Activated T-cell treated with anti-CD3 and anti-CD28 coated beads, Interleukin-2, amount 50 U/mL, for 72 hours (primary cell): ENCODE measurements at places on chromosomes 6 and 20. TPM values are rescaled to one million over a fixed set of nuclear protein-coding genes. Genes with fewer than 3 reads are reported as not detected.
A peak's percentile ranks its signal among the peaks of the same experiment; 100 is the strongest.

GRCh38 chr6:44456070-44456965 lies 68.8 kb downstream of the CDC5L start:
- H3K27ac ChIP-seq = no peak overlapping the region
- H3K4me1 ChIP-seq = peaks cover 8% of the 10 kb centered on the region
- no peak overlapping the region for H3K4me3 ChIP-seq
- peak; percentile 46 for DNase-seq
- H3K27me3 ChIP-seq = no peaks in the 10 kb centered on the region

DNA sequence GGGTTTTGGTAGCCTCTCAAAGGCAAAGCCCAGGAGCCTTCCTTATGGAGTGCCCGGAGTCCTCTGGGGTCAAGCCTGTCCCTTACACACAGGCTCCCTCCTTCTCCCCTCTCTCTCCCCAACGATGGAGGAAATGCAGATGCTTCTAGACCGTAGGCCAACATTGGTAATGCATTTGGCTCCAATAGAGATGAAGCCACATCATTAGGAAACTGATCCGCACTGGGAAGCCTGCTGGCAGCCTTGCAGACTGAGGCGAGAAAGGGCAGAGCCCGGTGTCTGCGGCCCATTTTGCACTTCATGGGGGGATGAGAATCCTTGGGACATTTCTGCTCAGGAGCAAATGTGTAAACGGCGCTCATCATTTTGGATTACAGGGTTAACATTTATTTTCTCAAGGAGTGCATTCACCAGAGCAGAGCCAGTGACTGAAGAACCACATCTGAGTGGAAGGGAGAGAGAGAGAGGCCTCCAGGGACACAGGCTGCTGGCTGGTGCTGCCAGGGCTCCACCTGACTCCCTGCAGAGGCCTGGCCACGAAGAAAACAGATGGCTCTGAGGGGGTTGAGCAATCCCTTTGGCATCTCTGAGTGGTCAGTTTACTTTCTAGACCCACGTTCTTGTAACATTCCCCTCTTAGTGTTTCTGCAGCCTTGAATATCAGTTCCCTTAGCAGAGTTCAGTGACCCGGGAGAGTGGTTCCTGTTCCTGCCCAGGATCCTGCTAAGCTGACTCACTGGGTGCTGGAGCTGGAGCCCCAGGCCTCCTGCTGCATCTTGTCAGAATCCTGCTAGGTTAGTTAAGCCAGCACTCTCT lies 4.4 kb upstream of the CST3 start:
- H3K27me3 ChIP-seq = peaks cover 16% of the 10 kb centered on the region
- H3K4me1 ChIP-seq = peaks cover 5% of the 10 kb centered on the region
- H3K36me3 ChIP-seq = no peaks in the 10 kb centered on the region
- H3K4me3 ChIP-seq = no peak overlapping the region

DNA sequence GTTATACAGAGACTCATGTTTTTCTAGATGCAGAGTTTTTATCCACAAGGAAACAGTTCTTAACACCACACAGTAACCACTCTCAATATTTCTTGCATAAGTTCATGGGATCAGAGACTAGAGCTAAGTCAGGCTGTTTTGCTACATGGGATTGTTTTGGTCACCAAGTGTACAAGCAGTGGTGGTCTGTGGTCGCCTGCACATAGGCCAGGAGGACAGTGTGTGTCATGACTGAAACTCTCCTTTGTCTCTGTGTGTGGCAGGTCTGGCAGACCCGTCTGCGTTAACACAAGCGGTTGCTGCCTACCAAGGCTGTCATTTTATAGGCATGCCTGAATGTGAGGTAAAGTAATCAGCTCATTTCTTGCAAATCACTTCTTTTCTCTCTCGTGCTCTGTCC lies 18.9 kb downstream of the WRNIP1 start:
- H3K27ac ChIP-seq = no peak overlapping the region
- no peak overlapping the region for H3K4me3 ChIP-seq
- H3K4me1 ChIP-seq = peaks cover 5% of the 10 kb centered on the region
- H3K27me3 ChIP-seq = no peaks in the 10 kb centered on the region
- no peak for DNase-seq

DNA sequence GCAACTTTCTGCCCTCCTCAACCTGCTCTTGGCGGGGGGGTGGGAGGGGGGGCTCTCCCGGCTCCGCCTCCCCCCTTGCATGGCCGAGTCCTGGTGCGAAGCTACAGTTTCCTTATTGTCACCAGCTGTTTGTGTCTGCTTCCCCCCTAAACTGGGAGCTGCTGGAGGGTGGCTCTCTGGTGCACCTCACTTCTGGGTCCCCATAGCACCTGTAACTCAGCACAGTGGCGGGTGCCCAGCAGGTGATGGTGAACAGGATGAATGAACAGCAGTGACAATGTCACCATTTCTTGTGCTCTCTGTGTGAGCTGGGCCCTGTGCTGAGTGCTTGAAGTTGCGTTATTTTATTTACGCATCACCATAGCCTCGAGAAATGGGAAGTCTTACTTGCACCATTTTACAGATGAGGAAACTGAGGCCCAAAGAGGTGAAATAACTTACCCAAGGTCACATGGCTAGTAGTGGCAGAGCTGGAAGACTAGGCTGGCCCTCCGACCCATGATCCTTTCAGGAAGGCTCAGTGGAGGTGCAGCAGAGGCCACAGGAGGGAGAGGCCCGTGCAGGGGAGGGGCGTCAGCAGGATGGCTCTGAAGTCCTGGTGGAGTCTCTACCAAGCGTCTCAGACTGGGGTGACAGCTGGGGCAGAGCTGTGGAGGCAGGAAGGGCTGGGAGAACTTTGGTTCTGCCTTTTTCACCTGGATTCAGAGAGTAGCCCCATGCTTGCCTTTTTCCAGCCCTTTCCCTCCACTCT lies 41.8 kb downstream of the SRC start:
- H3K36me3 ChIP-seq = no peaks in the 10 kb centered on the region
- H3K4me1 ChIP-seq = peaks cover 6% of the 10 kb centered on the region
- no peak overlapping the region for H3K4me3 ChIP-seq

Gene MYO6
- 5.8 TPM for total RNA-seq
